Mesendoderm (in vitro differentiated cells): ENCODE measurements at places on chromosomes 1 and 21.

DNA sequence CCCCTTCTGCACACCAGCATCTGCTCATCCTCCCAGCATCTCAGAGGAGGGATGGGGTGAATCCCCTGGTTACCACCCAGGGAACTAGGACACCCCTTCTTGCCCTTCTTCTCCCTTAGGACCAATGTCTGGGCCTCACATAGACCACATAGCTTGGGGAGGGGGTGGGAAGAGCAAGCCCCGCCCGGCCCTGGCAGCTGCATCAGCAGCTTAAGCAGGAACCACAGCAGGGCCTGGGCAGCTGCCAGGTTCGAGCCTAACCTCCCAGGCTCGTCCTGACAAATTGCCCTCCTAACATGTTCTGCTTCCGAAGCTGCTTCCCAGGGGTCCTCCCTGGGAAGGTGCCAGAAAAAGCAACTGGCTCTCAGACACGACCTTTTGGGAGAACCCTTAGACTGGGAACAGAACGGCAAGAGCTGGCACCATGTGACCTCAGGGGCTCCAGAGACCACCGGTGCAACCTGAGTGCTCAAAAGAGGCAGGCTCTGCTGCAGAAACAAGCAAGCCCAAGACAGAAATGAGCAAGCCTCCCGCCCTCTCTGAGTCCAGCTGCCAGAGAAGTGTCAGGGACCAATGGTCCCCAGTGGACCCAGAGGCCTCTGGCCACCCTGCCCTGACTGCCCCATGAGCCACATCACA is 18.4 kb upstream of the CLSTN1 start:
- no peaks in the 10 kb centered on the region for H3K27me3 ChIP-seq
- no peak overlapping the region for H3K4me3 ChIP-seq
- no peaks in the 10 kb centered on the region for H3K36me3 ChIP-seq
- no peak for DNase-seq
- H3K4me1 ChIP-seq, result no peaks in the 10 kb centered on the region

- H3K36me3 ChIP-seq, result no peaks in the 10 kb centered on the region
- peak; percentile 93 for DNase-seq
- H3K27ac ChIP-seq, result no peak overlapping the region
- H3K27me3 ChIP-seq, result no peaks in the 10 kb centered on the region
- peaks cover 1% of the 10 kb centered on the region for H3K4me1 ChIP-seq
Observed at GRCh38 chr1:2199042-2199810, 4.7 kb upstream of the FAAP20 start.

DNA sequence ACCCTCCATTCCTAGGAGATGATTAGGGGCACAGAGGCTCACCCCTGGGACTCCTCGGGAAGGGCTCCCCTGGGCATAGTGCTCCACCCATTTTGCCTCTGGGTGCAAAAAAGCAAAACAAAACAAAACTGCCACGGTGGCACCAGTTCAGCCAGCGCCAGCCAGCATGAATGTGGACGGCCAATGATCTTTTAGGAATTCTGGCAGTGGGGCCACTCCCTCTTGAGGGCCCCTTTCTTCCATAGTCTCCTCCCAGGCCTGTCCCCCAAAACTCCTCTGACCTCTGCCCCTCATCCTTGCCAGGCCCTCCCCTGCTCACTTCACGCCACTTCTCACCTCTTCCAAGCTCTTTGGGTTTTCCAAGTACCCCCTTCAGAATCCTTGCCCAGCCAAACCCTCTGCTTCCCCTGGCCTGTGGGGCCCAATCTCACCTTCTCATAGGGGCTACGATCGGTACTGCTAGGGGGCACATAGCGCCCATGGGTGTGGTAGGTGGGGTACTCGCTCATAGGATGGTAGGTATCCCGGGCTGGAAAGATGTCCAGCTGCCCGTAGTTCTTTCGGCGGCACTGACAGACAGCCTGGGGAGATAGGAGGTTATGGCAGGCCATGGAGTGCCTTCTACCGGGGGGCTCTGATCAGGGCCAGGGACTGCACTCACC is 13.3 kb downstream of the TRIM46 start:
- H3K27ac ChIP-seq, result no peak overlapping the region
- no peaks in the 10 kb centered on the region for H3K27me3 ChIP-seq
- no peaks in the 10 kb centered on the region for H3K36me3 ChIP-seq
- no peak overlapping the region for H3K4me3 ChIP-seq
- DNase-seq, result no peak

GRCh38 chr1:79657951-79658658 is 651.6 kb upstream of the ADGRL4 start:
- H3K4me3 ChIP-seq, result no peak overlapping the region
- no peaks in the 10 kb centered on the region for H3K36me3 ChIP-seq
- no peaks in the 10 kb centered on the region for H3K4me1 ChIP-seq
- H3K27ac ChIP-seq, result no peak overlapping the region
- peak; percentile 22 for DNase-seq

GRCh38 chr1:241225741-241226140 is 131.3 kb downstream of the RGS7 start:
- H3K36me3 ChIP-seq, result no peaks in the 10 kb centered on the region
- no peak for DNase-seq
- no peaks in the 10 kb centered on the region for H3K27me3 ChIP-seq
- H3K27ac ChIP-seq, result no peak overlapping the region
- H3K4me1 ChIP-seq, result no peaks in the 10 kb centered on the region

GRCh38 chr21:34274001-34274400 is 89.8 kb upstream of the KCNE2 start:
- H3K27ac ChIP-seq, result no peak overlapping the region
- no peak overlapping the region for H3K4me3 ChIP-seq
- no peaks in the 10 kb centered on the region for H3K27me3 ChIP-seq
- H3K4me1 ChIP-seq, result no peaks in the 10 kb centered on the region
- H3K36me3 ChIP-seq, result no peaks in the 10 kb centered on the region

DNA sequence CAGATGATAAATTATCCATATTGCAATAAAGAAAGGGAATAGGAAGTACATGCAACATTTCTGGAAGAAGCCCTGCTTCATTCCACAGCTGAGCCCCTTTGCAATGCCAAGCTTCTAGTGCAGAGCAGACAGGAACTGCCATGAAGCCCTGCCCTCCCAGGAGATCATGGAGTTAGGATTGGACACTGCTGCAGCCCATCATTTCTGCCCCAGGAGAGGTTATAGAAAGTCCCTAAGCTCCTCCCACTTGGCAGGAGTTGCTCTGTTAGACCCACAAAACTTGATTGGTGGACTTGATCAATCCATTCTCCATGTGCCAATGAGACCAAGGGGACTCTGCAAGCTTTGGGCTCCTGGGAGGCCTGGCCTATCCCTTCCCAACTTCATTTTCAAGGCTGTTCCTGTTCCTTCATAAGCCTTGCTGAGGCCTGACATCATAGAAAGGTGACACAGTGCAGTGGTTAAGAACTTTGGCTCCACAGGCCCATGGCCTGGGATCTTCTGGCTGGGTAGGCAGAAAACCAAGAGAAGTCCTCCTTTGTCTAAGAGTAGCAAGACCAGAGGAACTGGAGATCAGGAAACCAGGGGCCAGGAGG is 1.3 kb upstream of the LAPTM5 start:
- H3K4me1 ChIP-seq, result no peaks in the 10 kb centered on the region
- H3K27me3 ChIP-seq, result no peaks in the 10 kb centered on the region
- H3K27ac ChIP-seq, result no peak overlapping the region
- peak; percentile 71 for DNase-seq
- H3K4me3 ChIP-seq, result no peak overlapping the region

DNA sequence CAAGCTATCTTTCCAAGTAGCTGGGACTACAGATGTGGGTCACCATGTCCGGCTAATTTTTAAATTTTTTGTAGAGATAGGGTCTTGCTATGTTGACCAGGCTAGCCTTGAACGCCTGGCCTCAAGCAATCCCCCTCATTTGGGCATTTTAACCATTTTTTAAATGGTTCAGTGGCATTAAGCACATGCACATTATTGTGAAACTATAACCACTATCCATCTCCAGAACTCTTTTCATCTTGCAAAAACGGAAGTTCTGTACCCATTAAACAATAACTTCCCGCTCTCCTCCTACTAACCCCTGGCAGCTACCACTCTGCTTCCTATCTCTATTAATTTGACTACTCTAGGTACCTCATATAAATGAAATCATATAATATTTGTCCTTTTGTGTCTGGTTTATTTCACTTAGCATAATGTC is 4.8 kb upstream of the IL6R start:
- DNase-seq, result no peak
- no peak overlapping the region for H3K27ac ChIP-seq
- no peak overlapping the region for H3K4me3 ChIP-seq
- H3K36me3 ChIP-seq, result no peaks in the 10 kb centered on the region
- H3K27me3 ChIP-seq, result no peaks in the 10 kb centered on the region

- DNase-seq, result no peak
- H3K4me3 ChIP-seq, result no peak overlapping the region
- H3K36me3 ChIP-seq, result no peaks in the 10 kb centered on the region
- H3K27ac ChIP-seq, result no peak overlapping the region
- no peaks in the 10 kb centered on the region for H3K4me1 ChIP-seq
Observed at GRCh38 chr1:209672705-209673630, 2.2 kb upstream of the G0S2 start.

- H3K4me1 ChIP-seq, result no peaks in the 10 kb centered on the region
- no peak overlapping the region for H3K4me3 ChIP-seq
- H3K36me3 ChIP-seq, result no peaks in the 10 kb centered on the region
Observed at GRCh38 chr1:154371436-154371835, 33.7 kb upstream of the IL6R start.

DNA sequence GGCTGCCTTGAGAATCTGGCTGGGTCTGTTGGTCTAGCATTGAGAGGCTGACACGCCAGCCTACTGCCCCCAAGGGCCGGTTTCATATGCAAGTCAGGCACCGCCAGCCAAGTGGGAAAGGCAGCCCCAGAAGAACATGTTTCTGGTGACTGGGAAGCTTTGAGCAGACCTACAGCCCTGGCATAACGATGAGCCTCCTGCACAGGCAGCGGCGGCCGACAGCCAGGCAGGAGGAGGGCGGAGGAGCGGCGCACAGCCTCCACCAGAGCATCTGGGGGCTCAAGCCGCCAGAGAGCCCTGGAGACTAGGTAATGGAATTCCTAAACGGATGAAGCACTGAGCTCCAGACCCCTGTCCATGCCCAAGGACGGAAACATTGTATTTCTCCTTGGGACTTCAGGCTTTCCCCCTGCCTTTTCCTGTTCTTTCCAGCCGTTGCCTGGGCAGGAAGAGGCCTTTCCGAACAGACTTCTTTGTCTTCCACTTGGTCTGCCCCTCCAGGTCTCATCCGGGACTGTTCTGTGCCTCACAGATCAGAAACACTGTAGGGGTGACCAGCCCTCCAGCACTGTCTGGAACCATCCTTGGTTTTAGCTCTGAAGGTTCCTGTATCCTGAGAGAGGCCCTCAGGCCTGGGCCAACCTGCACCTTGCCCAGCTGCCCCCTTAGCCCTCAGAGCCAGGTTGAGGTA is 59.5 kb downstream of the IRF2BP2 start:
- H3K27me3 ChIP-seq, result no peaks in the 10 kb centered on the region
- H3K27ac ChIP-seq, result no peak overlapping the region
- H3K36me3 ChIP-seq, result no peaks in the 10 kb centered on the region

- H3K4me1 ChIP-seq, result no peaks in the 10 kb centered on the region
- H3K27me3 ChIP-seq, result no peaks in the 10 kb centered on the region
- no peak overlapping the region for H3K27ac ChIP-seq
- peak; percentile 14 for DNase-seq
Observed at GRCh38 chr1:244665771-244666217, 12.9 kb downstream of the DESI2 start.

DNA sequence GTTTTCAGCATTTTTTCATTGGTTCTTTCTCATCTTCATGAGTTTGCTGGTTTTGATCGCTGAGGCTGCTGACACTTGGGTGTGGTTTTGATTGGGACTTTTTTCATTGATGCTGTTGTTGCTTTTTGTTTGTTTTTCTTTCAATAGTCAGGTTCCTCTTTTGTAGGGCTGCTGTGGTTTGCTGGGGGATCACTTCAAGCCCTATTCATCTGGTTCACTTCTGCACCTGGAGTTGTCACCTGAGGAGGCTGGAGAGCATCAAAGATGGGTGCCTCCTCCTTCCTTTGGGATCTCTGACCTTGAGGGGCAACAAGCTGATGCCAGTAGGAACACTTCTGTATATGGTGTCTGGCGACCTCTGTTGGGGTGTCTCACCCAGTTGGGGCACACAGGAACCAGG is 1279.9 kb upstream of the TMPRSS15 start:
- H3K36me3 ChIP-seq, result no peaks in the 10 kb centered on the region
- no peaks in the 10 kb centered on the region for H3K27me3 ChIP-seq
- no peaks in the 10 kb centered on the region for H3K4me1 ChIP-seq
- DNase-seq, result no peak
- H3K4me3 ChIP-seq, result no peak overlapping the region

GRCh38 chr1:159274631-159275030 is 27.5 kb upstream of the FCER1A start:
- H3K36me3 ChIP-seq, result no peaks in the 10 kb centered on the region
- no peak overlapping the region for H3K4me3 ChIP-seq
- no peak for DNase-seq
- no peak overlapping the region for H3K27ac ChIP-seq
- no peaks in the 10 kb centered on the region for H3K4me1 ChIP-seq
- H3K27me3 ChIP-seq, result no peaks in the 10 kb centered on the region

GRCh38 chr1:211833174-211833820 is 2.7 kb upstream of the LPGAT1 start:
- H3K4me1 ChIP-seq, result peaks cover 2% of the 10 kb centered on the region
- no peaks in the 10 kb centered on the region for H3K27me3 ChIP-seq
- H3K36me3 ChIP-seq, result no peaks in the 10 kb centered on the region
- H3K4me3 ChIP-seq, result no peak overlapping the region
- no peak overlapping the region for H3K27ac ChIP-seq

- DNase-seq, result no peak
- H3K27me3 ChIP-seq, result peaks cover 60% of the 10 kb centered on the region
- H3K4me1 ChIP-seq, result no peaks in the 10 kb centered on the region
- H3K27ac ChIP-seq, result no peak overlapping the region
- H3K36me3 ChIP-seq, result no peaks in the 10 kb centered on the region
Observed at GRCh38 chr1:6420454-6421042, 829 bp upstream of the HES2 start.
